ENCODE measurements at places on chromosomes 3 and 15.
A peak's percentile ranks its signal among the peaks of the same experiment; 100 is the strongest.

DNA sequence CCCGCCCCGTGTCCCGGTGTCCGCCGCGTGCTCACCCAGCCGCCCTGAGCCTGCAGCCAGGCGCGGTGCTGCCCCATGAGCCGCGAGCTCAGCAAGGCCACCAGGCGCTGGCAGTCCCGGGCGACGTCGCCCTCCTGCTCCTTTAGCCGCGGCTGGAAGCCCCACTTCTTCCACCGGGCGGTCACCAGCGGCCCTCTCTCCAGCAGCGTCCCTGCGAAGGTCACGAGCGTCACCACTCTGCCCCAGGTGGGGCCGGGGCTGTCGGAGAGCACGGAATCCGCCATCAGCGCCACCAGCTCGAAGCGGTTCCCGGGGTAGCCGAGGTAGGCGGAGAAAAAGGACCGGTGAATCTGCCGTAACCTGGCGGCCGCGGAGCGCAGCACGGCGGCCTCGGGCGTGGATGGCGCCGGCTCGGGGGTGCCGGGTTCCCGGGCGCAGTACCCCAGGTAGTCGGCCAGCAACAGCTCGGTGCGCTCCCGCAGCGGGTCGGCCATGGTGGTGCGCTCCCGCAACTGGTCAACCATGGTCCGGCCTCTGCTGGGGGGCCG, 298 bp downstream of the BCL2L10 start:
- no peak for DNase-seq

DNA sequence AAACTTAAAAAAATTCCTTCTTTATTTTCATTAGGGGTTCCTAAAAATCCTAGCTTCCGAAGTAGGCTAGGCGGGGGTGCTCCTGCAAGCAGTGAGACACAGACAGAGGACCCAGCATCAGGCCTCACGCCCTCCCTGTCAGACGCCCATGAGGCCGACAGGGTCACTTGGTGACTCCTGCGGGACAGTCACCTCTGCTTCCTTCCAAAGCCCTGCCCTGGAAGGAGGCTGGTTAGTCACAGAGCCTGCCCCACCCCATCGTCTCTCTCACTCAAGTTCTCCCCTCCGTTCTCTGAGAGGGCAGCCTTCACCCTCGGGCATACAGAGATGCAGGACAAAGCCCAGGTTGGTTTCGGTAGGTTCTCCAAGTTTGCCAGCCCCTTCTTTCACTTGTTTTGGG, 38.6 kb downstream of the EHD4 start:
- no peak for DNase-seq

GRCh38 chr3:64560791-64561190, 127.0 kb downstream of the ADAMTS9 start:
- no peak for DNase-seq

DNA sequence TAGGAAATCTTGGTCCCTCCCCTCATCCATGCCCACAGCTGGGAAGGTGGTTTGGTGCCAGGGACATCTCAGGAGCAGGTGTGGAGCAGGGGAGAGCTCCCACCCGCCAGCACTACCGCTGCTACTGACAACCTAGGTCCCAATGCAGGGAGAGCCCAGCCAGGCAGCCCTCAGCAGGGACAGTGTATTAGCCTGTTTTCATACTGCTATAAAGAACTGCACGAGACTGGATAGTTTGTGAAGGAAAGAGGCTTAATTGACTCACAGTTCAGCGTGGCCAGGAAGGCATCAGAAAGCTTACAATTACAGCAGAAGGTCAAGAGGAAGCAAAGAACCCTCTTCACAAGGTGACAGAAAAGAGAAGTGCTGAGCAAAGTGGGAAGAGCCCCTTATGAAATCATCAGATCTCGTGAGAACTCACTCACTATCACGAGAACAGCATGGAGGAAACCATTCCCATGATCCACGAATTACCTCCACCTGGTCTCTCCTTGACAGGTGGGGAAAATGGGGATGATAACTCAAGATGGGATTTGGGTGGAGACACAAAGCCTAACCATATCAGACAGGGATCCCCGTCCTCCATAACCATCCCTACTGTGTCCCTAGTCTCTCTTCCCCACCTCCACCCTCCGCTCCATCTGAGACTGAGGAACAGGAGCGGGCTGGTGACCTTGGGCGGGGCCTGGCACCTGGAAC, 218.6 kb downstream of the TBC1D2B start:
- DNase-seq = no peak

- no peak for DNase-seq
These were observed 7.9 kb downstream of the ZNF280D start for GRCh38 chr15:56725386-56725785.

- DNase-seq = no peak
These were observed 82.7 kb upstream of the CHD2 start for GRCh38 chr15:92817339-92817886.

- peak; percentile 72 for DNase-seq
These were observed 152.7 kb downstream of the CD47 start for GRCh38 chr3:107938143-107938542.

DNA sequence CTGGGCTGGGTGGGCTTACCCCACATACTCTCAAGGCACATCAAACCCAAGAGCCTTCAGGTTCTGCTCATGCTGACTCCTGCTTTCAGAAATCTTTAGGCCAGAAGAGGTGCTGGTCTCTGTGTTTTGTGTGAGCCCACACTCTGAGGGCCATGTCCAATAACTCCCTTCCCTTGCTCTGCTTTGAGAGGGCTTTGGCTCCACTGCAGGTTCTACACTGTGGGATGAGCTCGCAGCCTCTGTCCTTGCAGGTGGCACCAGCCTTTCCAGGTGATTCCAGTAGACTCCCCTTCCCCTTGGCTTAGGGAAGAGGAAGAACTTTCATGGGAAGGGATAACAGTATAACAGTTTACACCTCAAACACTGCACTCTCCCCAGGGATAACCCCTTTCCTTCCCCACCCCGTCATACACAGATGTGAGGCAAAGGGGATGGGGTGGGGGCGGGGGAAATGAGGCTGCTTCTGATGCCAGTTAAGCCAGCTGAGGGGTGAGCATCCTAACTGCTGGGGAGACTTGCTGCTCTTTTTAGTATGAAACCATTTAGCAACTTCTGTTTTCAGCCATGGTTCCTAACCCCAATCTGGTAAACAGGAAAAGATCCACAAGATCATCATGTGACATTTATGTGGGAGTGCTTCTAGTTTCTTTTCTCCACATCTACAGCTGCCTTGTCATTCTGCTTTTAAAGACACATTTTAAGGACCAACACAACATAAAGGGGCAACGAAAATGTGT, 262.4 kb downstream of the SLC9A9 start:
- no peak for DNase-seq

DNA sequence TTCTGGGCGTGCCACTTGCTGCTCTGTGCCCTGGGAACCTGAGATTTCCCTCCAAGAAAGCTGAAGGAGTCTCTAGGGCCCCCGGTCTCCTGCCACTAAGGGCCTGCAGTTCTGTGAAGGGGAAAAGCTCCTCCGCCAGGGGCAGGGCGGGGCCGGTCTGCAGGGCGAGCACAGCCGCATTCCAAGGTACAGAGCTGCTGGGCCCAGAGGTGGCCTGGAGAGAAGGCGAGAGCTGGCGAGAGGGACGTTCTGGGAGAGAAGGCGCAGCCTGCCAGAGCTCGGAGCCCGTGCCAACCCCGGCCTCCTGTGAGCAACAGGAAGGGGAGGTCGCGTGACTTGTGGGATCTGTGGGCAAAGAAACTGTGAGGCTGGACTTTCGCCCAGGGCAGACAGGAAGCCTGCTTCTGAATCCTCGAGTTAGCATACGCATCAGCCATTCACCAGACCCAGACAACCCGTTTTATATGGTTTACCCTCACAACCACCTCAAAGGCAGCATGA, 500.4 kb downstream of the SHQ1 start:
- DNase-seq = peak; percentile 72

DNA sequence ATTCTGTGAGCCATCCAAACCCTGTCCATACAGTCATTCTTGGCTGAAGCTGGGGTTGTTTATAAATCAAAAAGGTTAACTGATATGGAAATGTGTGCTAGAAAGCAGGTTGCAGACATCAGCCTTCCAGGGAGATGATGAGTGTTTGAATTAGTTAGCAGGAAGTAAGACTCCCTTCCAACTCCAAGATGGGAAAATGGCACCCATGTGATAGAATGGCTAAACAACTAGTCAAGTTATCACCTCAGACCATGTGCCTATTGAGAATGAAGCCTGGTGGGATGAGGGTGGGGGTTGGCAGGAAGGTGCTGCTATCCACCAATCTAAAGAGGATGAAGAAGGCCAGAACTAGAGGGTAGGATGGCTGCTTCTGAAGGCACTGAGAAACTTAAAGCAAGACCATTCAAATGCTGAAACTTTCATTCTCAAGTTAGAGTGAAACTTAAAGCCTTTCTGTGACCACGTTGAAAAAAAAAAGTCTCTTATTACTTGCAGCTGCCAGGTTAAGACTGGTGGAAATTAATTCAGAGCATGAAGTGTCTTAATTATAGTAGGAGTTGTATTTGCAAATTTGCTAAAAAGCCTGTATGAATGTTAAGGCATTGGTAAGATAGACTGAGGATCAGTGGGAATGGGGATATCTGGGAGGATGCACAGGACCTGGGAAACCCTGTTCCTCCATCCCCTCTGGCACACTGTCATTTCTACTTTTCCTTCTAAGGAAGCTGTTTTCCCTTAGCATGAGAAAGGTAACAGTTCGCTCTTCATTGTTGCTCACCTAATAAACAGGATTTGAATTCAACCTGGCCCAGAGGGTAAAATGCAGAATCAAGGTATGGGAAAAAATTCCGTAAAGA, 36.8 kb downstream of the CCR3 start:
- no peak for DNase-seq

DNA sequence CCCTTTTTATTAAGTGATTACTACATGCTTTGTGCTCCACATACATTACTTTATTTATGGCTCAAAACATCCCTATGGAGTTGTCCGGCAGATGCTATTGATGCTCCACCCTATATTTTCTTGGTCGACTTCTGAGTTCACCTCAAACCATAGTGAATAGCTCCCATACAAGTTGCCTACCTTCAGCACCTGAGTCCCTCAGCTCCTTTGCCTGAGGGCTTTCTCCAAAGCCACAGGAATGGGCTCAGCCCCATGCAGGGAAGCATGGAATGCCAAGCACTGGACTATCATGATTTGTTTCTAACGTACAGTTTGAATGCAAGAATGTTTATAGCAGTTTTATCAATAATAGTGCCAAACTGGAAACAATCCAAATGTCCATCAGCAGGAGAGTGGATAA, 124.8 kb upstream of the TNIK start:
- no peak for DNase-seq

DNA sequence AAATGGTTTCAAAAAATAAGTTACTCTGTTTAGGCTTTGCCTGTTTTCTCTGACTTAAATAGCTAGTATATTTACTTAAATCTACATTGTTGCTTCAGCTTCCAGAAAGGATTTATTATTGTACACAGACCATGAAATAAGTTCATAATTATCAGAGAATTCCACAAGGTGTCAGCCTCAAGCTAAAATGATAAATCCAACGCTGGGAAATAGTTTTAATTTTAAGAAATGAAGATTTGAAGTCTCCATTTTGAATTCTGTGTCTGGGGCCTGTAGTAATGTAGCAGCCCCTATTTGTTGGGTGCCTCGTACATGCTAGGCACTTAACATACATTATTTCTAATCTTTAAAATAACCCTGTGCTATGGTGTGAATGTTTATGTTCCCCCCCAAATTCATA, 92.6 kb upstream of the KCNMB2 start:
- peak; percentile 43 for DNase-seq

- no peak for DNase-seq
These were observed 23.4 kb downstream of the PLSCR4 start for GRCh38 chr3:146227486-146227885.

- no peak for DNase-seq
These were observed 578.6 kb downstream of the RSL24D1 start for GRCh38 chr15:54618120-54618519.

DNA sequence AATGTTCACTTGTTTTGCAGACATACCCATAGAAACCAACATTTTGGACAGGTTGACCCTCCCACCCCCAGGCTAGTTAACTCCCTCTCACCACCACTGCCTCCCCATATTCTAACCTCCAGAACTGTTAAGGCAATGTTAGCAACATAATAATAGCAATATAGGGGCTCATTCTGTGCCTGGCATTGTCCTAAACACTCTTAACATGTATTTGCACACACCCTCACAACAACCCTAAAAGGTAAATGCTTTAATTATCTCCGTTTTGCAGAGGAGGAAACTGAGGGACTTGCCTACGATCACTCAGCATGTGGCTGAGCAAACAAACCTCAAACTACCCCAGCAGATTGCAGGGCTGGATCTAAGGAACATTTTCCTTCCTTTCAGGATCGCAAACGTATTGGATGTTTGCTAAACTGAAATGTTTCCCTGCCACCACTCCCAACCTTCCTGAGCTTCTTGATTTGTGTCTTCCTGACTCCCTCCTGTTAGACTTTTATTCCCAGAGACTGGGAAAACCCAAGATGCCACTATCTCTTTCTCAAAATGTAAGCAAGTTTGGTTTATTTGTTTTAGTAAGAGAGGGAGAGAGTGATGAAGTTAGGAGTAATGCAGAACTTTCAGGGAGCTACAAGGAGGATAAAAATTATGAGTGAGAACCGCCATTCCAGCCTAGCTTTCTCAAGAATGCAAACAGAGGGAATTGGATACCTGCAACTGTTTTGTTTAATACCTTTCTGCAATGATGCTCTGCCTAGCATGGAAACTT, 1.3 kb downstream of the SCG5 start:
- DNase-seq = no peak

DNA sequence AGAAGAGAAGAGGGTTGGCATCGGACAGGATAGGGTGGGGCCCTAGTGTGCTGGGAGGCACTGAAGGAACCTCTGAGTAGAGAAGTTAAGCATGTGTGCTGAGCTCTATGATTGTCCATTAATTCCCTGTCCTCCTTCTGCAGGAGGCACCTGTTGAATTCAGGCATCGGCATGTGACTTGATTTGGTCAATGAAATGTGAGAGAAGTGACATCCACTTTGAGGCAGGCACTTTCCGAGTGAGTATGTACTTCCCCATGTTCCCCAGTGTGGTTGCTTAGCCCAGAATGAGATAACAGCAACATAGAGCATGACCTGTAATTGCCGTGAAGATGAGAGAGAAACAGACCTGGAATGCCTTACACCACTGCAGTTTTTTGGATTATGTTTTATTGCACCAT, 224.8 kb downstream of the RPLP1 start:
- DNase-seq = no peak

GRCh38 chr15:100106732-100107131, 235.0 kb downstream of the ADAMTS17 start:
- no peak for DNase-seq

Data from cardiac fibroblast (primary cell).